ENCODE measurements at places on chromosomes 12 and 14.
A peak's percentile ranks its signal among the peaks of the same experiment; 100 is the strongest.

DNA sequence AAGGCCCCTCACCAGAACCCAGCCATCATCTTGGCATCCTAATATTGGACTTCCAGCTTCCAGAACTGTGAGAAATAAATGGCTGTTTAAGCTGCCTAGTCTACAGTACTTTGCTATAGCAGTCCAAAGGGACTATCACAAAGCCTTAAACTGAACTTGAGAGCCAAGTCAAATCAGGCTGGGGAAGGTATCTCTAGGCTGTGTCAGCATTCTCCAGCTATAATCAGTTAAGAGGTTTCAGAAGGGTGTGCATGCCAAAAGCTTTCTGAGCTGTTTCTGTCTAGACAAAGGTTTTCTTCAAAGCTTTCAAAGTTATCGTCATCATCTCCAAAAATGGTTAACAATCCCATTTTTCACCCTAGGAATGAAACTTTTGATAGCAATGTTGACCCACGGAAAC, 7.6 kb downstream of the ASCL4 start:
- no peak for DNase-seq

DNA sequence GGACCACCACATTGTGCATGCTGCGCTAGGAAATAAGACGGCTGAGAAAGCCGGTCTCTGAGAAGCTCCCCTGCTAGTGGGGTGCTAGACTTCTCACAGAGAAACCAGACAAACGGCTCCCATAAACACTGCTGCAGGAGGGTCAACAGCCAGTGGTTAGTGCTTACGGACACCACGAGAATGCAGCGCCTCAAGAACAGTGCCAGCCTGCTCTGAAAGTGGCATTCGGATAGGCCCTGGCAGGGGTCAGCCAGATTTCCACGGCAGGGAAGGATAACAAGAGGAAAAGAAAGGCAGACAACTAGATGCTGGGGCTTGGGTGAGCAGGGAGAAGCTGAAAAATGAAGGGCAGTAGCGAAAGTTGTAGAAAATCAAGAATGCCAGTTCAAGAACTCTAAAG, 26.4 kb downstream of the PPTC7 start:
- no peak for DNase-seq

DNA sequence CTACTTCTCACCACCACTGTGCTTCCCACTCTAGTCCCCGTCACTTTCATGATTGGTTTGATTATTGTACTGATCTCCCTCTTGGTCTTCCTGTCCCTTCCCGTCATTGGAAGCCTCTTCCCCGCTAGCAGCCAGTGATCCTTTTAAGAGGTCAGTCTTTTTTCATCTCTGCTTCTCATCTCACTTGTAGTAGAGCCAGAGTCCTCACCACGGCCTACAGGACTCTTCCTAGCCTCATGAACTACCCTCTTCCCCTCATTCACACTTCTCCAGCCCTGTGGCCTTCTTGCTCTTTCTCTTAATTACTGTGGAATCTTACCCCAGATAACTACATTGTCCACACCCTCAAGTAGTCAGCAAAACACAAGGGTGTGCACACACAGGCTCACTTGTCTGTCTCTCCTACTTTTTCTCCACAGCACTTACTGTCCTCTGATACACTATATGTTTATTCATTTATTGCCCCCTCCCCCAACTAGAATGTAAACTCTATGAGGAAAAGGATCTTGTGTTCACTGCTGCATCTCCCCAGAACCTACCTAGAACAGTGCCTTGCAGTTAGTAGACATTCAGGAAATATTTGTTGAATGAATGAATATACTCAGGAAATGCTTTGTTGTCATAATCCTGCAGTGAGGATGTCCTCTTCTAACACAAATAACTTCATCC, 66.3 kb downstream of the CKB start:
- no peak for DNase-seq

DNA sequence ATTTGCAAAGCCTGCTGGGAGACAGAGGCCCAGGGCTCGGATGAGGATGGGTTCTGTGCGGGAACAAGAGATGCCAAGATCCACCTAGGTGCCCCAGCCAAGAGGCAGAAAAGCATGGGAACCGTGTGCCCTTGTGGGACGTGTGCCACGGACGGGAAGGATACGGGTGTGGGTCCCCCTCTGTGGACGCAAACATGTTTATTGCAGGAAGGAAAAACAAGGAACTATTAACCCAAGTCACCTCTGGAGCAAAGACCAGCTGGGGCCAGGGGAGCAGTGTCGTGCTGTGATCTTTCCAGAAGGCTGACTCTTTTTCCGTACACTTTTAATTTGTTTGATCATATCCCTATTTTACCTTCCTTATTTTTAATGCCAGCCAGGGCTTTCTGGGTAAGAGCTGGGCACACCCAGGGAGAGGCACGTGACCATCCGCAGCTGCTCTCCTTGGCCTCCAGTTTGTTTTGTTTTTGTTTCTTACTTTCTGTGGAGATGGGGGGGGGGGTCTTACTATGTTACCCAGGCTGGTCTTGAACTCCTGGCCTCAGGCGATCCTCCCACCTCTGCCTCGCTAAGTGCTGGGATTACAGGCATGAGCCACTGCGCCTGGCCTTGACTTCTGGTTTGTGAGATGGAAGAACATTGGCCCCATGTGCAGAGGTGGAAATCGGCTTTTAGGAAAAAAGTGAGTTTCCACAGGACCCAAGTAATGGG, 20.7 kb downstream of the SCARB1 start:
- DNase-seq: no peak

DNA sequence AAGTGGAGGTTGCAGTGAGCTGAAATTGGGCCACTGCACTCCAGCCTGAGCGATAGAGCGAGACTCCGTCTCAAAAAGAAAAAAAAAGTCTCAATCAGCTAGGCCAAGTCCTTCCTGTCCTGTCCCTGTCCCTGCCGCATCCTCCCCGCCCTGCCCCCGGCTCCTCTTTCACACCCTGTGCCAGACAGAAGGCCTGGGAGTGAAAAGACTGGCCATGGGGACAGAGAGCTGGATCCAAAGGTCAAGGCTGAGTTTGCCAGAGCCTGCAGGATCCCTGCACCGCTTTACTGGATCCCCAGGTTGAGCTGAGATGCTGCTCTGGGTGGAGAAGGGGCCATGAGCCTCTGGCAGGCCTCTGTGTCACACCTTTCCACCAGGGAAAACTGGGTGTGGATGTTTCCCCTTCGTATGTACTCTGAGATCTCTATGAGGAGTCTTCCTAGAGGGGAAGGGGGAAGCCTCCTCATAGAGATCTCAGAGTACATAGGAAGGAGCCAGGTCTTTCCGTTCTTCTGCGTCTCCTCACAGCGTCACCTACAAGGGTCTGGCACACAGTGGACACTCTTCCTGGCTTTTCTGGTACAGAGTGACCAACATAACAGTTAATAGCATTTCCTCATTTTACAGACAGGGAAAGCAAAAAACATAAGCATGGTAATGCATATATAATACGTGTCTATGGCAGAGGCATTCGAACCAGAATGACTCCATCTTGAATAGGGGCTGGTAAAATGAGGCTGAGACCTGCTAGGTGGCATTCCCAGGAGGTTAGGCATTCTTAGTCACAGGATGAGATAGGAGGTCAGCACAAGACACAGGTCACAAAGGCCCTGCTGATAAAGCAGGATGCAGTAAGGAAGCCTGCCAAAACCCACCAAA, 35.1 kb downstream of the NINJ2 start:
- no peak for DNase-seq

GRCh38 chr12:118371321-118372282, 1.1 kb downstream of the TAOK3 start:
- peak; percentile 4 for DNase-seq

DNA sequence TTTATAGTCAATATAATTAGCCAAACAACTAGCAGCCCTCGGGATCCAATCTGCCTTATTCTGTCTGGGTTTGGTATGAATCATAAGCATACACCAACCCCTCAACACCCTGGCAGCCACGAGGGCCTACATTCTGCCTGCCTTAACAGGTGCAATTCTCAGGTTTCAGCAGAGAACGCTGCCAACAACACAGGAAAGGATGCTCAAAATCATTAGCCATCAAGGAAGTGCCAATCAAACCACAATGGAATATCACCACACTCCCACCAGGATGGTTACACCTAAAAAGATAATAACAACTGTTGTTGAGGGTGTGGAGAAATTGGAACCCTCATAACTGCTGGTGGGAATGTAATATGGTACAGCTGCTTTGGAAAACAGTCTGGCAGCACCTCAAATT, 122.8 kb downstream of the TTC7B start:
- DNase-seq: no peak

DNA sequence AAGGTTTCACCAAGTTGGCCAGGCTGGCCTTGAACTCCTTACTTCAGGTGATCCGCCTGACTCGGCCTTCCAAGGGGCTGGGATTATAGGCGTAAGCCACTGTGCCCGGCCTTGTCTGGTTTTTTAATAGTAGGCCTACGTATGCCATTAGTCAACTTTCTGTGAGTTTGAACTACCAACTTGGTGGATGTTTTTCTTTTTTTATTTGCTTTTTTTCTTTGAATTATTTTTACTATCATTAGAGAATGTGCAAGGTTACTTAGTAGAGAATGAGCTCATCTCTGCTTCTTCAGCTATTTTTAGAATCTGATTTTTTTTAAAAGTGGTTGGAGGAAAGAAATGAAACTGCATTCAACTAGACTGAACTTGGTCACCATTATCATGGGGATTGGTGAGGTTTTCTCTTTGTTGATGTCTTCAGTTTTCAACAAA, 51.4 kb downstream of the HMGA2 start:
- no peak for DNase-seq

DNA sequence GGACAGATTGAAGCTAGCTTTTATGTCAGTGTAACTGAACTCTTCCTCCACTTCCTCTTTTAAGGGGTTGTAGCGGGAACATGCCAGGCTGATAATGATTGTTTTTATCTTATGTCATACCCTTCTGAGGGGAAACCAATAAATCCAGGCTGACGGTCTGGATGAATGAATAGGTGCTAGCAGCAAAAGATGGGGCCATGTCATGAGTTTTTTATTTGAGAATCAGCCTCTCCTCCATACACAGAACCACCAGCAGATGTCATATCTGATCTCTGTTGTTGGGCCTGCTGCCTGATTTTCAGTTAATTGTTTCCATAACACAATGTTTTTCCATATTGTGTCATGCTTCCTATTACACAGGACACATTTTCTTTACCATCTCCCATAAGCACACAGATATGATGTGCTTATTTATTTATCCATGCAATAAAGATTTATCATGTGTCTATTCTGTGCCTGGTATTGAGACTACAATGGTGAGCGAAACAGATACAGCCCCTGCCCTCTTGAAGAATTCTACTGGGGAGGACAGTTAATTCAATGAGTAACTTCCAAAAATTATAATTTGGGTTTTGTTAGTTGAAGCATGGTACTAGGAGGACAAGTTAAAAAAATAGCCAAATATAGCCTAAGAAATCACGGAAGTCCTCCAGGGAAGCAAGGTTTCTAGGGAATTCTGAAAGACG, 33.6 kb upstream of the CRY1 start:
- DNase-seq: no peak

- DNase-seq: no peak
Observed at GRCh38 chr12:121942145-121942718, 23.8 kb downstream of the CFAP251 start.

- no peak for DNase-seq
Observed at GRCh38 chr14:80387563-80387981, 176.3 kb upstream of the DIO2 start.

GRCh38 chr12:113103756-113104450, 31.7 kb downstream of the RASAL1 start:
- peak; percentile 46 for DNase-seq

DNA sequence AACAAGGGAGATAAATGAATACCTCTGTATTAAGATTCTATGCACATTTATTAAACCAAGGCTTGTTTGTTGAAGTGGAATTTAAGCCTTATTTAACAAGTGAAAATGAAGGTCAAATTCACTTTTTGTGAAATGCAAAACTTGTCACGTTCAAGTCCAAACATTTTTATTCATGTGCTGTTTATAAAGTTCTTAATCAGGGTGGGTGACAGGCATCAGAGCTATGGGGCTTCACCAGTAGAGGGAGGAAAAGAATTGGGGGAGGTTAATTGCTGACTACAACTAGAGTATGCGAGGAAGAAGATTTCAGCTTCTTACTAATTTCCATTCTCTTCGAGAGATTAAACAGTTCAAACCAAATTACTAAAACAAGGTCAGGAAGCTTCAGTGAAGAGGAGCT, 9.7 kb downstream of the MOK start:
- no peak for DNase-seq

- DNase-seq: no peak
Observed at GRCh38 chr14:92411941-92412340, 89.0 kb downstream of the SLC24A4 start.

DNA sequence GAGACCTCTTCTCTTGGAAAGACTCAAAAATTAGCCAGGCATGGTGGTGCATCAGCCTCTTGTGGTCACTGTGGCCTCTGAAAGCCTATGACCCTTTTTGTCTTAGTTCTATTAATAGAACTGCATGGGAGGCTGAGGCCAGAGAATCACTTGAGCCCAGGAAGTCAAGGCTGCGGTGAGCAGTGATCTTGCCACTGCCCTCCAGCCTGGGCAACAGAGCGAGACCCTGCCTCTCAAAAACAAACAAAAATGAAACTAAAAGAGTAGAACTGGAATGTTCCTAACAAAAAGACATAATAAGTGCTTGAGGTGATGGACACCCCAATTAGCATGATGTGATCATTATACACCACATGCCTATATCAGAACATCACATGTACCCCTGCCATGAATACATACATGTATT, 197.0 kb upstream of the EEA1 start:
- no peak for DNase-seq

DNA sequence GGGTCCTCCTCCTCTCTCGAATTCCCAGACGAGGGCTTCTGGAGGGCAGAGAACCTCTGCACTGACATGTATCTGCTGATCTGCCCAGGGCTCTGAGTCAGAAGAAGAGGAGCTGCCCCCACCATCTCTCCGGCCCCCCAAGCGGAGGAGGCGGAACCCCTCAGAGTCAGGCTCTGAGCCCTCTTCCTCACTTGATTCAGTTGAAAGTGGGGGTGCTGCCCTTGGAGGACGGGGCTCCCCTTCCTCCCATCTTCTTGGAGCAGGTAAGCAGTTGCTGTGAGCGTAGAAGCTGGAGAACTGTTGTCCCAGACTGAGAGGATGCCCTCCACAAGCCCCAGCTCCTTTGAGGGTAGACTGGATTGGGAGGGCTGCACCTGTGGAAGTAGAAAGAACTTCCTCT, 19.8 kb downstream of the PRPF40B start:
- DNase-seq: no peak
